ENCODE measurements at places on chromosomes 3 and 15.

DNA sequence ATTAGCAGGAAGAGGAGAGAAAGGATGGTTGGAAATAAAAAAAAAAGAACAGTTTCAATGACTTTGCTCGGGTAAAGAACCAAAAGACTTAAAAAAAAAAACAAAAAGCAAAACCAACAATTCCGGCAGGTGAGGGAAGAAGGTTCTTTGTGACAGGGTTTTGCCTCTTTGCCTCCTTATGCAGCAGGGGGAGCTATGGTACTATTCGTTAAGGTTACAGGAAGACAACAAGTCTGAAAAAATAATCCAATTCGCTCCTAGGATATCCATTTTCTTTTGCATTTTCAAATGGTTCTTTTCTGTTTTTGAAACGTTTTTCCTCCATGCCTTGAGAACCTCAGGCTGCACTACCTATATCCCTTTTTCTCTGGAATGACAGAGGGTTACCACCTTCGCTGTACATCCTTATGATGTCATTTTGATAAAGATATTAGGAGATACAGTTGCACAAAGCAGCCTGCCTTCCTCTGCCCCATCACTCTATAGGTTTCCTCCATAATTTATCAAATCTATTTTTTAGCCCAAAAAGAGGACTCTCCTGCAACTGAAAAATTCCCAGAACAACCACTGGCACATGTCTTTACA is 55.0 kb downstream of the CFAP20DC start:
- no peak for DNase-seq

DNA sequence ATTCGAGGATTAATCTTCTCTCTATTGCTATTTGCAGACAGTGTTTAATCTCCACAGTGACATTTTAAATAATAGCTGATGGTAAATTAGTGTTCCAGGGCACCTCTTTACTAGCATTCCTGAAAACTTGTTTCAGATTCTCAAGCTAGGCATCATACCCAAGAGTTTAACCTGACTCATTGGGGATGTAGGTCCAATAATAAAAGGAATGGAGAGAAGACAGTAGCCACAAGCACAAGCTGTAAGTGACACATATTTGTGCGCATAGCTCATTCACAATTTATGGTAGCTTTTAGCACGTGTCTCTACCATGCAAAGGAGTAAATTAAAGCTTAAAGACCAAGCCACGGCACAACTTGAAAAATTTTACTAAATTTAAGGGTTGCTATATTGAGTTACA is 171.3 kb upstream of the FAM3D start:
- no peak for DNase-seq

- DNase-seq = no peak
These were observed 514.0 kb downstream of the OCA2 start for GRCh38 chr15:27585041-27585640.

DNA sequence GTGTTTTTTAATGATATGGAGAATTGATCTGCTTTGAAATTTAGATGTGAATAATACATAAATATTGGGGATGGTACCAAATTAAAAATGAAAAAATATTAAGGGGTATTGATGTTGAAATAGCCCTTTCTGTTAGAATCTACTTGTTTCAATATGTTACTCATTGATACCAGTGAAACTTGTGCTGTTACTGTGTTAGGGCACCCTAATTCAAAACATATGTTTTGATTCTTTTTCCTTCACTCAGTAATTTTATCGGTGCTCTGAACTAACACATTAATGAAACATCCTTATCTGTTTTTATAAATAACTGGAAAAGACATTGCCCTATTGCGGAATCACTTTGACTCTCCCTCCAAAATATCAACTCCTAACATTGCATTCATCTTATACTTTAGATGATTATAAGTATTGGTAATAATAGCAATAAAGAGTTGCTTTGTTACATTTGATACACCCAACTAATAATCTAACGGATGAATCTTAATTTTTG is 52.0 kb upstream of the CCNB2 start:
- no peak for DNase-seq

DNA sequence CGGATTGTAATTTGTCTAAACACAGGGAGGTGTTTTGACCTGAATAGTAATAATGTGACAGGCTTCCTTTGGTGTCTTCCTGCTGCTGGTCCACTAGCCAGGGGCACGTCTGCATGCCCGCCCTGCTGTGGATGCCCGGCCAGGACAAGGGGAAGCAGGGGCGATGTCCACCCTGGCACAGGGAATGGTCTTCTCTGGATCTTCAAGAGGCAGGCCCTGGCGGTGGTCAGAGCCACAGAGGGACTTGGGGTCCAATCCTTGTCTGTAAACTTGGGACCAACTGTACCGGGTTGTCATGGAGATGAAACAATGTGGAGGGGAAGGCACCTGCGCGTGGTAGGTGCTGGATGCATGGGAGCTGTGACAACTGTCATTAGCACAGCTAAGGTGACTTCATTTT is 134.1 kb downstream of the RPLP1 start:
- no peak for DNase-seq

- DNase-seq = no peak
These were observed 41.6 kb downstream of the PIK3CA start for GRCh38 chr3:179189759-179190158.

GRCh38 chr3:57785446-57785845 is 29.3 kb downstream of the SLMAP start:
- no peak for DNase-seq

DNA sequence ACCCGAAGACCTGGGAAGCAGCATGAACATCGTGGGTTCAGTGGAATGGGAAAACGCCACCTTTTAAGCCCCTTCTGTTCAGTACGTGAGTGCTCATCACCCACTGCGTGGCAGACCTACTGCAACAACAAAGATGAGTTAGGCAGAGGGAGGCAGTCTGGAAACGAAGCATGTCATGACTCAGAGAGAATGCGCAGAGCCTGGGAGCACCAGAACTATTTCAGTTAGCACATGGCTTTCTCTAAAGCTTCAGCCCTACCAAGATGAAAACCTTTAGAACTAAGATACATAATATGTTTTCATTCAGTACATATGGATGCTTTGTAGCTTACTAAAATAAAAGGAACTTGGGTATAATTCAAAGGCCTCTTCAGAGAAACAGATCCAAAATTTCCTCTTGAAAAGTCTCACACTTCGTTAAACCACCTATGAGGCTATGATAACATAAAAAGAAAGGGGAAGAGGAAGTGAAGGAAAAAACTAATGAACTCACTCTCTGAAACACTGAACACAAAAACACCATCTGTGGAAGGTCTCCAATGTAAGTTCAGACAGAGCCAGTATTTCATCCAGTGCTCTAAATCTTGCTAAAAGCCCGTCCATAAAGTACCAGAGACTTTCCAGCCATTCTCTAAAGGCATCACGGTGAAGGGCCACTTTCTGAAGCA is 140.1 kb downstream of the OCA2 start:
- DNase-seq = no peak

- DNase-seq = no peak
These were observed 30.8 kb downstream of the MDFIC2 start for GRCh38 chr3:70281663-70282062.

- no peak for DNase-seq
These were observed 42.9 kb downstream of the SMAD3 start for GRCh38 chr15:67108122-67108961.

- DNase-seq = no peak
These were observed 384.3 kb downstream of the CACNA2D3 start for GRCh38 chr3:54506603-54507002.
